ACHN (cell line): ENCODE measurements at places on chromosomes 11 and 22.

- no peak for DNase-seq
Measured at GRCh38 chr11:87002918-87003317, 34.8 kb upstream of the TMEM135 start.

DNA sequence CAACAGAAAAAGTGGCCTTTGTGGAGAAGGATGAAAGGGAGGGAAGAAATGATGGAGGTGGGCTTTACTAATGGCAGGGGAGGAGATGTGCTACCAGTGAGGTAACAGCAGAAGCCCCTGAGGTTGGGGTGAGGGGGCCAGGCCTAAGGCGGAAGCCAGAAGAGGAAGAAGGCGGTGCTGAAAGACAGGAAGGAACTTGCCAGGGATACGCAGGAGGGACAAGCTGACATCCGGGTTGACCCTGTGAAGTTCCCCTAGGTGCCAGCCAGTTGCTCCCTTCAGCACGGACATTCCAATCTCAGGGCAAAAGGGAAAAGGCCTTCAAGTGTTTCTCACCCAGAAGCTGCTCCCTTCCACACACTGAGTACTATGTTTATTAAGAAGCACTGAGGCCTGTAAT, 2.3 kb upstream of the TIRAP start:
- no peak for DNase-seq

GRCh38 chr11:119752946-119753345, 23.9 kb upstream of the NECTIN1 start:
- DNase-seq, result no peak

DNA sequence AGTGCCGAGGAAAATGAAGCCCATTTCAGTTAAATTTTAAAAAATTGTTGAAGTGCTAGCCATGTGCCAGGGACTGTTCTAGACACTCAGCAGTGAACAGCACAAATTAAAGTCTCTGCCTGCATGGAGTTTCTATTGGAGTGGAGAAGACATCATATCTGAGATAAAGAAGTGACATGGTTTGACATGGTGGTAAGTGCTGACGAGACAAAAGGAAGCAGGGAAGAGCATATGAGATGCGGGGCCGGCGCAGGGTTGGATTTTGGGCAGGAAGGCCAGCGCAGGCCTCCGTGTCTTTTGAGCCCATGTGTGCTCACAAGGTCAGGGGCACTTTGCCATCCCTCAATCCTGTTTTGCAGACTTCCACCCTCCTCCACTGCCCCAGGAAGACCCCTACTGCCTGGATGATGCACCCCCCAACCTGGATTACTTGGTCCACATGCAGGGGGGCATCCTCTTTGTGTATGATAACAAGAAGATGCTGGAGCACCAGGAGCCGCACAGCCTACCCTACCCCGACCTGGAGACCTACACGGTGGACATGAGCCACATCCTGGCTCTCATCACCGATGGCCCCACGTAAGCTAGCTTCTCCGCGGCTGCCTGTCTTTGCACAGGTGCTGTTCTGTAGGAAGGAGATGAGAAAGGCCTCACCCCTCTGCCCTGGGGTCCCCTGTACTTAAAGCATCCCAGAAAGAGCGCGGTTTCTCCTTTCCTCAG, 29.6 kb downstream of the AMPD3 start:
- no peak for DNase-seq

- no peak for DNase-seq
Measured at GRCh38 chr11:57054817-57055216, 66.1 kb downstream of the OR5AK2 start.

DNA sequence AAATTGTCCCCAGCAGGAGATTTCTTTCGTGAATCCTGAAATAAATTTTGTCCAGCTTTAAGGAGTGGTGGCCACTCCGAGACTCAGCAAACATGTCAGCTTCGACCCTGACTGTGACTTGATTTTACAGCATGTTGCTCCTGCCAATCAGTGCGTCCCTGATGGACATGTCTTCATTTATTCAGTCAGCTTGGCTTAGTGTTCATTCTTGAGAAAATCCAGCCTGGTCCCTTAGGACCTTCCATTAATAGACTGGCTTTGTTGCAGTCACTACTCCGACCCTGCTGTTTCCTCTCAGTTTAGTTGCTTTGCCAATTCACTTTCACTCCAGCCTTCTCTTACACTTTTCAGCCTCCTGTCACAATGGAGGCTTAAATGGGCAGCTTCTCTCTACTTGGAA, 30.5 kb downstream of the TMPRSS5 start:
- no peak for DNase-seq

DNA sequence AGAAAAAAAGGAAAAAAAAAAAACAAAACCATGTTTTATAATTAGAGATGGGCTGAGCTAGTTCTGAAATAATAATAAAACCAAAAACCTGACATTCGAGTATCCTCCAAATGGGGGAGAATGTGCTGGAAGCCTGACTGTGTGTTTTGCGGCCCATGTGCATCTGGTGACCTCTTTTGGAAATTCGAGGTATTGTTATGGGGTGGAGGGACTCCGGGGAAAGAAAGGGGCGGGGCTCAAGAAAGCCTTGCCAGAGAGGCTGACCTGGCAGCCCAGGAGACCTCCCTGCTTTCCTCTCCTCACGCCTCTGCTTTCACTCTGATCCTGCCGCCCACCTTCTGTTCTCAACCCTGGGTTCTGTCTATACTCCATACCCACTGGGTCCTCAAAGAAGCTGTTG, 72.9 kb downstream of the CTTN start:
- DNase-seq, result no peak

GRCh38 chr22:31953261-31953660, 8.9 kb downstream of the YWHAH start:
- no peak for DNase-seq
